GDM1 (cell line): ENCODE measurements at places on chromosomes 7 and 10.
A peak's percentile ranks its signal among the peaks of the same experiment; 100 is the strongest.

- DNase-seq, result no peak
These were observed at the start of gene CAV1 for GRCh38 chr7:116524609-116525297. CAV1 (plus strand) TSS chr7:116525036; CDS start chr7:116525063, 27 bp downstream.

DNA sequence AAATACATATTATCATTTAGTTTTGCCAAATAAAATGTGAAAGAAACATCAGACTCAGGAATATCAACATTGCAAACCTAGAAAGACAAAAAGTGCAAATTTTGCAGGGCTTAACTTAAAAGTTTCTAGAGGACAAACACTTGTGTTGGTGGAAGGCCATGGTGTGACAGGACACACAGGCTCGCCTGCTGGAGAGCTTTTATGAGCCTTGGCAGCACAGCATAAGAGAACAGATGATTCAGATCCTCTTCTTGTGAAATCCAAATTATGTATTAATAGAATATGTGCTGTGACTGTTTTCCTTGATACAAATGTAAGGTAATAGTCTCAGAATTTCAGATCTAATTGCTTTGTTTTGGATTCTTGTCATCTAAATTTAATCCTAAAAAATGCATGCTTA, 72.9 kb upstream of the ABCB5 start:
- DNase-seq, result no peak

DNA sequence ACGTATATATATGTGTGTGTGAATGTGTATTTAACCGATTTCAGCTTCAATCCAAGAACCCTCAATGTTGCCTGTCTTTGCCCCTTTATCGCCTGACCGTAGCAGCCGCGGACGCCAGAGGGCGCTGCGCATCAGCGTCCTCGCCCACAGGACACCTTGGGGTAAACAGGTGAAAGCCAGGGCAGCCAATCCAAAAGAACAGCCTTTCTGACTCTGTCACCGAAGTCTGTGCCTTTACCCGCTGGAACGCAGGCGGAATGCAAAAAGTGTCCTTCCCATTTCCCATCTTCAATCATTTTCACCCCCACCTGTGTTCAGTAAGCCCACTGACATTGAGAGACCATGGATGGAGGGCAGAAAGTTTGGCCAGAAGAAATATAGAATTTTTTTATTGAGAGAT, 3.6 kb downstream of the NXPH1 start:
- peak; percentile 29 for DNase-seq

- no peak for DNase-seq
These were observed 1.4 kb upstream of the TWIST1 start for GRCh38 chr7:19118636-19119371.

- DNase-seq, result no peak
These were observed 129.1 kb upstream of the FOXK1 start for GRCh38 chr7:4552985-4553384.

GRCh38 chr7:30714129-30714528, 31.9 kb upstream of the CRHR2 start:
- DNase-seq, result no peak

DNA sequence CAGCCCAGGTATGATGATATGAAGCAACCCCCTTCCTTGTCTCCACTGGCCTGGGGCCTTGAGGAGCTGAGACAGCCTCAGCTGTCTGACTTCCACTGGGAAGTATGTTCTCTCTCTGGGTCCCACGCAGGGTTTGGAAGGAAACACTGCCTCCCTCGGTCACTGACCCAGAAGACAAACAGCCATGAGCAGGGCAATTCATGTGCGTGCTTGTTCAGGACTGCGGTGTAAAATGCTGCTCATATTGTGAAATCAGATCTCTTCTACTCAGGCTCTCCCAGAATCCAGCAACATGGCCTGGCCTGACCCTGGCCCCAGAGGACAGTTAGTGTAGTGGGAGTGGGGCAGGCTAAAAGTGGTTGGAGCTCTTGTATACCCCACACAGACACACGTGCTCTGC, 2.8 kb downstream of the CLCN1 start:
- no peak for DNase-seq

- no peak for DNase-seq
These were observed 88.3 kb downstream of the PTPRZ1 start for GRCh38 chr7:121961089-121961867.

GRCh38 chr10:120588311-120588710, 131.3 kb downstream of the PLPP4 start:
- no peak for DNase-seq

DNA sequence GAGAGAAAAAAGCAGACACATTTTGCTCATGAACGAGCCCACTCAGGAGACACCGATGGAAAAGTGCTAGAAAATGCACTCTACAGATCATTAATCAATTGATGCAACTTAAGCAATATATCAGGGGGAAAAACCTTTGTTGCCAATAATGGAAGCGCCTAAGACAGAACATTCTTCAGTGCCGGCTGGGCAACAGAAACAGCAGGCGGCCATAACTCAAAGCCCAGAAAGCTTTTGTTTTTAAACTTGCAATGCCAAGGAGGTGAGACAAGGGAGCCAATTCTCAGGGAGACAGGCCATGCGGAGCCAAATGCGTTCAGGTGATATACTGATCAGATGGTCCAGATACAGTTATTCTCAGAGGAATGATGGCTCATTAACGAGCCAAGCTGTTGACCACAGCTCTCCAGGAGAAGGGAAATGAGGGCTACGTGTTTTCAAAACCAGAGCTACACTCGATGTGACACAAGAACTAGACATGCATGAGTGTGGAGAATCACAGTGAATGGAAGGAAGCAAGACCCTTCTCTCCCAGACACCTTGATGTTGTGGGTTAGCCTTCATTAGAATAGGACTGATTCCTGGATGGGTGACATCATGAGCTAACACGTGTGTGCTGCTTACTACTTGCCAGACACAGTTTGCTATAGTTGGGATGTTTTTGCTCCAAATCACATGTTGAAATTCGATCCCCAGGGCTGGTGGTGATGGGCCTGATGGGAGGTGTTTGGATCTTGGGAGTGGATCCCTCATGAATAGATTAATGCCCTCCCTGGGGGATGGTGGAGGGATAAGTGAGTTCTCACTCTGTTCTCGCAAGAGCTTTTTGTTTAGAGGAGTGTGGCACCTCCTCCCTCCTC, 79.1 kb upstream of the KCNMA1 start:
- no peak for DNase-seq

DNA sequence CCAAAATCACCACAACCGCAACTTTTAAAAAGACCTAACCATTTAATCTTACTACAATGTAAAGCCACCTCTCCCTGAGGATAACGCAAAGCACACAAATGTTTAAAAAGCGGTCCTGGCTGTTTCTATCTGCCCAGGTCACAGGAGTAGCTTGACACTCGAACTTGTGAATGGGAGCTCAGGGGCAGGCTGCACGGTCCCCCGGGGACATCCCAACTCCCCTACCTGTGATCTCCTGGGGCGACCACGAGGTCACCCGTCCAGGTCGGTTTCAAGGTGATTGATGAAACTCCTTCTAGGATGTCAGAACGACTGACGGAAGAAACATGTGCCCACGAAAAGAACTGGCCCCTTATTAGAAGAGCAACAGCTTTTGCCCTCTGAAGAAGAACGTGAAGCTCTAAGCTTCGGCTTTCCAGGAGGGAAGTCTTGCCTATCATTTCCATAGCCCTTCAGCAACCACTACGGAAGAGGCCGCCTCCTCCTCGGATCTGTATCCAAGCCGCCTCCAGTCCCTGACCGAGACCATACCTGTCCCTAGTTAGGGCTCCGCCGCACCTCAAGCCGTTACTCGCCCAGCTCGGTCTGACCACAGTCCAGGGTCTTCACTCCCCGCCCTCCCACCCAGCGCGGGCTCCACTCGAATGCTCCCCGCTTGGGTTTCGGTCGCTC, 459 bp downstream of the CYCS start:
- no peak for DNase-seq

GRCh38 chr10:89837165-89838043, 136.0 kb downstream of the KIF20B start:
- no peak for DNase-seq

- no peak for DNase-seq
These were observed 2.5 kb downstream of the ASB13 start for GRCh38 chr10:5663692-5664427.

DNA sequence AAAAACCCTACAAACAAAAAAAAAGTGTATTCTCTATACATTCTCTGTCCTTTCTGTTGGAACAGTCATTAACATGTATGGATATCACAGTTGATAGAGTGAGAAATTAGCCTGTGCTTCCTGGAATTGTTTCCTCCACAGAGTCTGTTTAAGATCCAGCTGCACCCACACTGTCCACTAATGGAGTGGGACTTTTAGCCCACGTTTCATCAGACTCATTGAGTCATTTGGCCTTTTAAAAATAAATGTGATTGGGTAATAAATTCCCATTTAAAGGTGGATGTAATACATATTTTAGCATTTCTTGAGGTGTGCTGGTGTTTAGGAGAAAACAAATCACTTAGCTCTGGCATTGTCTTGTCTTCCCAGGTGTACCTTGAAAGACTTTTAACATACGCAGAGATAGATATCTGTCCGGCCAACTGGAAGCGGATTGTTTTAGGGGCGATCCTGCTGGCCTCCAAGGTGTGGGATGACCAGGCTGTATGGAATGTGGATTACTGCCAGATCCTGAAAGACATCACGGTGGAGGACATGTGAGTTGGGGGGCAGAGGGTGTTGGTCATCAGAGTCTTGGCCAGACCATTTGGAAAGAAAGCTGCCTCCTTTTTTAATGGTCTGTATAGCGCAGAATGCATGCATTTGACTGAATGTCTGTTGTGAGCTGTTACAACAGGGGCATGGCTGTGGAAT, 52.3 kb upstream of the GJD4 start:
- DNase-seq, result no peak

DNA sequence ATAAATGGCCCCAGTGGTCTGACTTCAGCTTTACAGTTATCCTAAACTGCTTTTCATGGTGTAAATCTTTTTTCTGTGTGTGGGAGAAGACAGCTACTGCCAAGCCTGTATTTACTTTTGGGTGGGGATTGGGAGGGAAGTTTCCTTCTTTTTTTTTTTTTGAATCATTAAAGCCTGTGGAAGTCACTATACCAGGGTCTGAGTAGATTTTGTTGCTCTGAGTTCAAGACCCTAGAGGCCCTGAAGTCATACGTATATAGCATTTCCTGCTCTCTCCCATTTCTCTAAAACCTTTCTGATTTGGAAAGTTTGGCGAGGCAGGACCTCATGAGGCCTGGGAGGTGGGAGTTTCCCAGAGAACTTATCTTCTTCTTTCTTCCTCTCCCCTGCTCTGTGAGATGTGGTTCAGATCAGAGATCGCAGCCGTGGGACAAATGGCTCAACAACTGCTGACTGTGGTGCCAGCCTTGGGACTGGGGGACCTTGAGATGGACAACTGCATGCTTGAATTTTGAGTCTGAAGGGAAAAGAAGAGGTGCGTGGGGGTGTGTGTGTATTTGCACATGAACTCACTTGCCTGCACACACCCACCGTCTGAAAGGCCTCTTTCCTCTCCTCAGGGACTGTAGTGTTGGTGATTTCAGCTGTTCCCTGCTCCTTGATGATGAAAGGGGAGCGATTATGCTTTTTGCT, 18.1 kb downstream of the LRMDA start:
- DNase-seq, result no peak

DNA sequence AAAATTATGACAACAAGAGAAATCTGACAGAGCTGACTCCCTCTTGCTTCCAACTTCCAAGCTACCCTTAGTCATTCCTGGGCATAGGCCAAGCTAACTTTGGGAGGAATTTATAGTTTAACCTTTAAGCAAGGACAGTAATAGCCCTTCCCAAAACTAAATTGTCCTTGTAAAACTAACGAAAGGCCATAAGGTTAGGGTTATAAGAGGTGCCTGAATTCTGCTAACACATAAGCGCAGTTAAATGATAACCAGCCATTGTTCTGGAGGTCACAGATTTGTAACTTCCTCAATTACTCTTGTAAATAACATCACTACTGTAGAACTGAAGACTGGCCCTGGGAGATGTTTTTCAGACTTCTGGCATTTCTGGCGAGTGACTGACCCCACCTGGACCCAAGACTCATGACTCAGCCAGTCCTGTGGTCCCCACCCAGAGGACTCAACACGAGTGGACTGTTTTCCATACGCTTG, 481.2 kb downstream of the KCNMA1 start:
- DNase-seq, result no peak

DNA sequence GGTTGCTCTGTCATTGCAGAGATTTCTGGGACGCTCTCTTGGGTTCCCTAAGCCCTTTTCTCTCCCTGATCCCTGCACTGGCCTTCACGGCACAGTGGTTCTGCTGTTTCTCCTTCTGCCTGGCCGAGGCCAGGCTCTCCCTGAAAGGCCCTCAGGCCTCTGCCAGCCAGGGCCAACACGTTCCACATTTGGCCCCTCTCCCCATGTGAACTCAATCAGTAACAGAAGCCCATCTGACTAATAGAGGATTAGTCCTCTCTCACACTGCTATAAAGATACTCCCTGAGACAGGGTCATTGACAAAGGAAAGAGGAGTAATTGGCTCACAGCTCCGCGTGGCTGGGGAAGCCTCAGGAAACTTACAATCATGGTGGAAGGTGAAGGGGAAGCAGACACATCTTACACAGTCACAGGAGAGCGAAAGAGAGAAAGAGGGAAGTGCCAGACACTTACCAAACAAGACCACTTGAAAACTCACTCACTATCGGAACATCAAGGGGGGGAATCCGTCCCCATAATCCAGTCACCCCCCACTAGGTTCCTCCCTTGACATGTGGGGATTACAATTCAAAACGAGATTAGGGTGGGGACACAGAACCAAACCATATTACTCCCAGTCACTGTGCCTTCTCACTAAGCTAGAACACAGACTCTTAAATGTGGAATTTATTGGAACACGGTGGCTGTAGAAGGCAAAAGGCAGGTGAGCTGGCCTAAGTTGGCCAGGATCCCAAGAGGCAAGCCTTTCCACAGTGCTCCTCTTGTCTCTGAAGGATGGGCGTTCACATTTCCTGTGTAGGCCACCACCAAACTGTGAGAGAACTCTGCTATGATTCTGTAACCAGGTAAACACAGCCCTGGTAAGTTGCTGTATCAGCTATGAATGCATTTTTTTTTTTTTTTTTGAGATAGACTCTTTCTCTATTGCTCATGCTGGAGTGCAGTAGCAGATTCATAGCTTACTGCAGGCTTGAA, 8.8 kb downstream of the FZD8 start:
- DNase-seq, result no peak

DNA sequence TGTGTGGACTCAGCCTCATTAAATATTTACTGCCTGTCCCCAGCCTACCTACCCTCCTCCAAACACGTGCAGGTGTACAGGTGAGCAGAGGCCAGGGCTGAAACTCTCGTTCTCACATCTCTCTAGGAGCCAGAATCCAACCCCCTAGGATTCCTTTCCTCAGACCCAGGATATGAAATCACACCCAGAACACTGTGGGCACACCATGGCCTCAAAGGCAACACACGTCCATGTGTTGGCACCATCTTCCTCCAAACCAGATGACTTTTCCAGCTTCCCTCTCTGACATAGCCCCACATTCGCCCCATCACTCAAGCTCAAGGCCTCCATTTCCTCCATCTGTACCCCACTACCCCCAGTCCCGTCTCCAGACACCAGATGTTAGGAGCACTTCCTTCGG, 51.8 kb upstream of the DUSP5 start:
- no peak for DNase-seq

- no peak for DNase-seq
These were observed 140.3 kb downstream of the MAPK8 start for GRCh38 chr10:48446785-48447184.

GRCh38 chr10:132574783-132575319, 37.3 kb downstream of the INPP5A start:
- no peak for DNase-seq

GRCh38 chr7:22572937-22573336, 72.9 kb upstream of the STEAP1B start:
- no peak for DNase-seq

- DNase-seq, result no peak
These were observed 766.7 kb upstream of the GHITM start for GRCh38 chr10:83372646-83373045.

GRCh38 chr10:64011912-64012714, 490.9 kb downstream of the REEP3 start:
- DNase-seq, result no peak

GRCh38 chr10:22324893-22325271, 4.0 kb downstream of the BMI1 start:
- no peak for DNase-seq
